ENCODE measurements at places on chromosomes 2 and 18.

DNA sequence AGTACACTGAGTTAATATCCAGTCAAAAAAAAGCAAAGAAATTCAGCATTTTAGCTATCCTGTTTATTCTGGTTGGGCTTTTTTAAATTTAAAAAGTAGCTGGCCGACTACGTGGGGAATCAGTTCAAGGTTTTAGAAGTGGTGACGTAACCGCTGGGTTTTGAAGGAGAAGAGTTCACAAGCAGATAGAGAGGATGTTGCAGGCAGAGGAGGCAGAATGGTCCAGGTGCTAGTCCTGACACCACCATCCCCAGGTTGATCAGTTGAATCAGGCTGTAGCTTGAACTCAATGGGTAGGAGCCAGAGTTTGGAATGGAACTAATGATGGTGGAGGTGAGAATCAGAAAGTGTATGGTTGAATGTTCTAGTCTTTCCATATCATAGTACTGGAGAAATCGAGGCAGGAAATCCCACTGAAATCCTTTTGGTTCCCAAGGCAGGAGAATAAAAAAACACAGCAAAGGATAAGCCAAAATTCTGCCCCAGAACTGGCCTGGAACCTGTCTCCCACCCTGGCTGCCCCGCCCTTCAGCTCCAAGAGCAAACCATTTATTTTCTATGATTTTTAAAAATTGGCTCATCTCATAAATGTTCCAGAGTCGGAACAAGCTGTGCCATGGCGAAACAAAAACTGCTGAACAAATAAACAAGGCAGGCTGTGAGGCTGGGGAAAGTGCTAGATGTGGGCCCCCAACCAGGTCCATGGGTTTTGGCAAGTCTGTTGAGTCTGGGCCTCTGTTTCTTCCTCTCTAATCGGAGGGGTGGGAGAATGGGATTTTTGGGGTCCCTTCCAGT lies 44.0 kb downstream of the SLC4A1AP start:
- no peak for DNase-seq

GRCh38 chr2:3278521-3279218 lies 98.9 kb downstream of the EIPR1 start:
- no peak for DNase-seq

DNA sequence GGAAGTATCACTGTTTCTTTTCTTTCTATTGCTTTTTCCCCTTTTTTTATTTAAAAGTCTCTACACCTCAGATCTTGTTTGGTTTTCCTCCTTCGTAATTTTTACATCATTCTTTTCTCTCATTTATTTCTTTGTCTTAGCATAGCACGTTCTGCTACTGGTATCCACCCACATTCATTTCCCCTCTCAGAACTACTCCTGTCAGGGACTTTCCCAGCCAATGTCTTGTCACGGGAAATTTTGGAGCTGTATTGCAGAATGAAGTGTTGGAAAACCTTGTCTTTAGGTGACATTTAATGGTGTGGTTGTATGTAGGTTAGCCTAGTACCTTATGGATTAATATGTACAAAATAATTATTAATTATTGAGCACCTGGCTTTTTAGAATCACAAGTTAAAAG lies 34.0 kb downstream of the TTLL4 start:
- DNase-seq = no peak

- no peak for DNase-seq
Observed at GRCh38 chr2:114968748-114969400, 526.4 kb downstream of the DPP10 start.

DNA sequence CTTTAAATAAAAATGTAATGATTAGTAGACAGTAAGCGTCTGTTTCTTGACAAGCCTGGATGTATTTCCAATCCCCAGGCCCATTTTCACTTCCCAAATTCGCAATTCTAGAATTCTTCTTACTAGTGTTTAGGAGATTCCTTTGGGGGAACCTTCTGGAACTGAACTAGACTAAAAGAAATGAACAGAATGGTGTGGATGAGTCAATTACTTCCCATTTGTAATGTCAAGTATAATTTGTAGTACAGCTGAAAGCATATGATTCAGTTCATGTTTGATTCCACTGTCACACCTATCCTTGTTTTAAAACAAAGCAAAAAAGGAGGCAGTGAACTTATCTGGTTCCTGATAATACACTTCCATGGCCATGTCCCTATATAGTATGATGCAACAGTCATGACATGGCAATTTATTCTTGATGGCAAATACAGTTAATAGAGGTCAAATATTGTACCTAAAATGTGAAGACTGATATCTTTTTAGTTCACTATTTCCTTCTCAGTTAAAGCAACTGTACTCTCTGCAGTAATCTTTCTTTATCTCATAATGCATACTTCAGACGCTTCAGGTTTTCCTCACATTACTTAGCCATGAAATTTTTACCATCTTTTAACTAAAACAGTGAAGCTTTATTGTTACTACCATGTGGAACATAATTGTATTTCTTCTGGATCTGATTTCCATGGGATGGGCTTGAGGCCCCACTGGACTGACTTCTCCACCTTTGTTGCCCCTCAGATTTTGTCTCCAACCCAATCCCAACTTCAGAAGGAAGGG lies 2.0 kb downstream of the IDH1 start:
- DNase-seq = no peak

DNA sequence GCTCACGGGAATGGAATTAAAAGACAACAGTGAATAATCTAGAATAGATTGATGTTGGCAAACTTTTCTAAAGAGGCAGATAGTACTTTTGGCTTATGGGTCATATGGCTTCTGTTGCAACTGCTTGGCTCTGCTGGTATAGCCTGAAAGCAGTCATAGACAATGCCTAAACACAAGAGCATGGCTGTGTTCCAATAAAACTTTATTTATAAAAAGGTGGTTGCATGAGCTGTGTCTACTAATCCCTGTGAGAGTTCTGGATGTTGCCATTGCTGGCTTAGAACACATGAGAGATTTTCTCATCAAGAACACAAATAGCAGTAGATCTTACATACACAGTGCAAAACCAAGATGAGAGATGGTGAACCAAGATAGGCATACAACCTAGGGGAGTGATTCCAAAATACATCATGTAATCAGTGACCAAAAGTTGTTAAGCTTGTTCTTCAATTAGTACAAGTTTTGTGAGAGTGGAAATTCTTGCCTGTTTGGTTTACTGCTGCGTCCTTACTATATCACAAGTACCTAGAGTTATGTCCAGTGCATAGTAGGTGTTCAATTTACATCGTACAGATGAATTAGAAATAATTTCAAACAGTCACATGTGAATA lies 380.0 kb downstream of the METTL4 start:
- DNase-seq = no peak

Measured in DMS 273 treated with DMSO at 0.1 percent for 48 hours (cell line).